ENCODE measurements at places on chromosomes 2 and 18. TPM values are rescaled to one million over a fixed set of nuclear protein-coding genes. Genes with fewer than 3 reads are reported as not detected.

RELCH gene
- 22.7 TPM for total RNA-seq

KCNF1 gene
- total RNA-seq, result not detected

ALKAL2 gene
- 52.9 TPM for total RNA-seq

ST8SIA3 gene
- not detected for total RNA-seq

OR6B2 gene
- total RNA-seq, result not detected

BCL11A gene
- total RNA-seq, result 10.7 TPM

RPRM gene
- total RNA-seq, result not detected

COL3A1 gene
- 8,171 TPM for total RNA-seq

NDUFV2 gene
- 98.8 TPM for total RNA-seq

FOXI3 gene
- total RNA-seq, result not detected

- H3K27ac ChIP-seq, result no peak overlapping the region
- H3K4me3 ChIP-seq, result no peak overlapping the region
- no peaks in the 10 kb centered on the region for H3K36me3 ChIP-seq
- DNase-seq, result no peak
- no peaks in the 10 kb centered on the region for H3K4me1 ChIP-seq
Observed at GRCh38 chr18:31478688-31479087, 19.3 kb upstream of the DSG2 start.

GRCh38 chr18:49691177-49691608 is 122.1 kb downstream of the ACAA2 start:
- no peaks in the 10 kb centered on the region for H3K27me3 ChIP-seq
- H3K27ac ChIP-seq, result peak overlapping the region; percentile 40
- peaks cover 14% of the 10 kb centered on the region for H3K4me1 ChIP-seq

- no peak overlapping the region for H3K4me3 ChIP-seq
- H3K27me3 ChIP-seq, result no peaks in the 10 kb centered on the region
- H3K27ac ChIP-seq, result no peak overlapping the region
- H3K36me3 ChIP-seq, result no peaks in the 10 kb centered on the region
- DNase-seq, result no peak
- H3K4me1 ChIP-seq, result no peaks in the 10 kb centered on the region
Observed at GRCh38 chr2:229350117-229350805, 79.2 kb upstream of the PID1 start.

- no peak overlapping the region for H3K4me3 ChIP-seq
- no peak overlapping the region for H3K27ac ChIP-seq
- no peak for DNase-seq
- no peaks in the 10 kb centered on the region for H3K4me1 ChIP-seq
- no peaks in the 10 kb centered on the region for H3K27me3 ChIP-seq
Observed at GRCh38 chr2:194567661-194568017, 1089.4 kb upstream of the SLC39A10 start.

DNA sequence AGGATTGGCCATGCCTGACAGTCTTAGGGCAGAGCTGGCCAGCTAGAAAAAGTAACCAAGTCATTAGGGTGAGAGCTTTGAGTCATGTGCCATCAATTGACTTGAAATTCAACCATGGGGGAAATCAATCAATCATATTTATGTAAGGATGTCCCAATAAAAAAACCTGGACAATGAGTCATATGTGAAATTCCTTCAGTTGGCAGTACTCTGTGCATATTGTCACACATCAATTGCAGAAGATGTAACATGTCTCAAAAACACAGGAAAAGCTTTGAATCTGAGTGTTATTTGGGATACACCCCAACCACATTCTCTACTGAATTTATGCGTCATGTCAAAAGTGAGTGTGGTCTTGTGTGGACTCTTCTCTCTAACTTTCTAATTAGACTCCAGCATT is 1004.1 kb upstream of the NRXN1 start:
- no peak overlapping the region for H3K27ac ChIP-seq
- peaks cover 2% of the 10 kb centered on the region for H3K27me3 ChIP-seq
- DNase-seq, result no peak
- H3K4me3 ChIP-seq, result no peak overlapping the region
- H3K4me1 ChIP-seq, result no peaks in the 10 kb centered on the region
- H3K36me3 ChIP-seq, result no peaks in the 10 kb centered on the region

DNA sequence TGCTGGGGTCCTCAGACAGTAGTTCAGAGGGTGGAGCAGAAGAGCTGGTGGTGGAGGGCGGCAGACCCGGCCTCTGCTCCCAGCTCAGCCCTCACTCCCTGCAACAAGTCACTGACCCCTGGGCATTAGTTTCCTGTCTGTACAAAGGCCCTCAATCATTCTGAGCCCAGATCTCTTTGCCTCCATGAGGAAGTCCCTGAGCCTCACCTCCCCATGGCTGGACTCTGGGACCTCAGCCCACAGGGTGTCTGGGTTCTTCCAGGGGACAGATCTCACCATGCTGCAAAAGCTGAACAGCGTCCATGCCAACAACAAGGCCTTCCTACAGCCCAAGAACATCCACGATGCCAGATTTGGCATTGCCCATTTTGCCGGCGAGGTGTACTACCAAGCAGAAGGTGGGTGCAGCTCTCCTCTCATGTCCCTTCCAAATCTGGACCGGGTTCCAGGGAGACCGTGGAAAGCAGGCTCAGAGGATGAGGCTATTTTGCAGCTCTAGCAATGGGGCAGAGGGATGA is 49.1 kb downstream of the MYO7B start:
- no peak overlapping the region for H3K4me3 ChIP-seq
- peaks cover 3% of the 10 kb centered on the region for H3K27me3 ChIP-seq
- no peak overlapping the region for H3K27ac ChIP-seq

DNA sequence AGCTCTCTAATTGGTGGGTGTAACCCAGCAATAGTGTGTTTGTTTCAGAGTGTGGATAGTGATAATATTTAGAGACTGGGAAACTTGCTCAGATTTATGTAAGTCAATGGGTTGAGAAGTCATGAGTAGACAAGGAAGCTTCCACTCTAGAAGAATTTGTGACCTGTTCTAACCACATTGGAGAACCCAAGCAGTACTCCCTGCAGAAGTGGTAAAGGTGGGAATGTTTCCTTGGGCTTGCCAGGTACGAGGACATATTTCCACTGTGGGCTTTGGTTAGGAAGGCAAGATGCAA is 350.4 kb downstream of the THSD7B start:
- no peaks in the 10 kb centered on the region for H3K36me3 ChIP-seq
- peak overlapping the region; percentile 90 for H3K27ac ChIP-seq
- H3K27me3 ChIP-seq, result no peaks in the 10 kb centered on the region
- peak overlapping the region; percentile 30 for H3K4me3 ChIP-seq
- no peak for DNase-seq

- no peaks in the 10 kb centered on the region for H3K27me3 ChIP-seq
- no peak for DNase-seq
- H3K4me3 ChIP-seq, result no peak overlapping the region
Observed at GRCh38 chr2:84160453-84160852, 298.6 kb downstream of the SUCLG1 start.

DNA sequence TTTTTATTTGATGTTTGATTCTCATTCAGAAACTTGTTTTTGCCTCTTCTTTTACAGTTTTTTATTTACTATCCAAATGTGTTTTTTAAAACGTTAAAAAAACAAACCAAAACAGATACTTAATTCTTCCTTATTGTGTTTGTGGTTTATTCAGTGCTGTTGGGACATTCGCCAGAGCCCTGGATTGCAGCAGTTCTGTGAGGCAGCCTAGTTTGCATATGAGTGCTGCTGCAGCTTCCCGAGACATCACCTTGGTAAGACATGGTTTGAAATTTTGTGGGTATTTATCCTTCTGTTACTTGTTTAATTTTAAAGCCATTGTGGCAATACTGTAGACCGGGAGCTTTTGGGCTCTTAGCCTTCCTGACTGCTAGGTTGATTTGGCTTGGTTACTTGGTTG is 91.2 kb downstream of the MTA3 start:
- H3K27ac ChIP-seq, result no peak overlapping the region
- H3K36me3 ChIP-seq, result peaks cover 13% of the 10 kb centered on the region
- DNase-seq, result no peak
- H3K4me1 ChIP-seq, result peaks cover 2% of the 10 kb centered on the region
- H3K27me3 ChIP-seq, result no peaks in the 10 kb centered on the region
- H3K4me3 ChIP-seq, result no peak overlapping the region

- DNase-seq, result no peak
- peak overlapping the region; percentile 25 for H3K27ac ChIP-seq
- no peaks in the 10 kb centered on the region for H3K36me3 ChIP-seq
- H3K4me3 ChIP-seq, result peak overlapping the region; percentile 20
- peaks cover 8% of the 10 kb centered on the region for H3K4me1 ChIP-seq
- no peaks in the 10 kb centered on the region for H3K27me3 ChIP-seq
Observed at GRCh38 chr2:42510191-42510590, 16.4 kb upstream of the KCNG3 start.

DNA sequence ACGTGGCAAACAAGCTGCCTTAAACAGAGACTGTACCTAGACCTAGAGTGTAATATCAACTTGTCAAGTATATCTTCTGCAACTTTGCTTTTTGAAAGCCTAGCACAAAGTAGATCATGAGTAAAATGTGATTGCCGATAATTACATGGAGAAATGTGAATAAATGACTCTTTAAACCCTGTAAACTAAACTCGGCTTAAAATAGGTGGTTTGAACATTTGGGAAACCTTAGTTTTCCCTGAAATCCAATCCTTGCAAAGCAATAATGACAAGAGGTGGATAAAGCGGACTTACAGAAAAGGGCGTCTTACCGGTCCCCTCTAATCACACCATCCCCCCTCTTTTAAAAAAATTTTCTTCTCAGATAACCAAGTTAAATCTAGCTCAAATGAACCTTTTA is 549 bp upstream of the PSMD14 start:
- H3K27ac ChIP-seq, result peak overlapping the region; percentile 96
- H3K4me3 ChIP-seq, result peak overlapping the region; percentile 88
- peaks cover under 1% of the 10 kb centered on the region for H3K27me3 ChIP-seq

DNA sequence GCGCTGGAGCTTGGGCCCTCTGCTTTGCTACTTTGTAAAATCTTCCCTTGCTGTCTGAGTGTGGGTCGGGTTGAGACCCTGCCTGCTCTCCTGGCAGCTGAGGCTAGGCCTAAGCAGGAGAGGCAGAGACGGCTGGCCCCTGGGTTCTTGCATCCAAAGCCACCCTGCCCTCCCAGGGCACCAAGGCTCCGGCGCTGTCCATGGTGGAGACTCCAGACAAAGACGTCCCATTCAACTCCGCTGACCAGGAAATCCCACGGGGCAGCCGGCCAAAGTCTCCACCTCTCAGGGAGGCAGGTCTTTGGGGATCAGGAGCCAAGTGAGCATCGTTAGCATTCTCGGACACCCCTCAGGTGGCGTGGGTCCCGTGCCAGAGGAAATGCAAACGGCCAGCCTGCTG is 2.6 kb upstream of the PRLH start:
- no peaks in the 10 kb centered on the region for H3K36me3 ChIP-seq
- H3K27me3 ChIP-seq, result peaks cover 13% of the 10 kb centered on the region
- H3K4me3 ChIP-seq, result no peak overlapping the region
- DNase-seq, result no peak
- H3K27ac ChIP-seq, result no peak overlapping the region

DNA sequence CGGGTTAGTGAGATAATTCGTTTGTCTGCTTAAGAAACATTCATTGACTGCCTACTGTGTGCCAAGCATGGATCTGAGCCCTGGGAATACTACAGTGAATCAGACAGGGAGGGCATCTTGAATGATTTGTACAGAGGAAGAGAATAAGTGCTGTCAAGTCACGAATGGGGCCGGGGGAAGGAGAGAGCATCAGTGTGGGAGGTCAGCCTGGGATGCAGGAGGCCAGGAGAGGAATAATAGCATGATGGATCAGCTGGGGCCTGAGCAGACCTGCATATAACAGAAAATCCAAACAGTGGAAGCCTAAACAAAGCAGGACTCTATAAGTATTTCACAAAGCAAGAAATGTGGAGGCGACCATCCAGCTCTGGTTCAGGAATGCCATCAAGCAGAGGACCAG is 55.4 kb upstream of the PAX8 start:
- no peak overlapping the region for H3K27ac ChIP-seq
- no peak for DNase-seq

DNA sequence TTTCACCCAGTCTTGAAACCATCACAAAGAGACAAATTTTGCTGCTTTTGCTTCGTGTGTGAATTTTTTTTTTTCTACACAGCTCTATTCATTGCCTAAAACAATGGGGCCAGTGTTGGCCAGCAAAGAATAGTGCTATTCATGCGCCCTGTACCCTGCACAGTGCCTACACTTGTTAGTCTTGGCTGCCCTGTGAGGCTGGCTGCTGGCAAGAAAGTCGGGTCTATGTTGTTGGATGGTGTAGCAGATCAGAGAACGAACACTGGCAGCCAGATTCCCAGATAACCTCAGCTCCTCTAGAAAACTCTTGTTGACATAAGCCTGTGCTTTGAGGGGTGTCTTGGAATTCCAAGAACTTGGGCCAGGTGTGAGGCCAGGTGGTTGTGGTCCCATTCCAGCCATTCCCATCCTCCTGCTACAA is 455.7 kb upstream of the TCF4 start:
- H3K4me3 ChIP-seq, result no peak overlapping the region
- peaks cover 6% of the 10 kb centered on the region for H3K36me3 ChIP-seq
- DNase-seq, result no peak
- H3K27me3 ChIP-seq, result no peaks in the 10 kb centered on the region
- H3K27ac ChIP-seq, result no peak overlapping the region

- H3K36me3 ChIP-seq, result peaks cover 28% of the 10 kb centered on the region
- no peak overlapping the region for H3K4me3 ChIP-seq
- H3K4me1 ChIP-seq, result peaks cover 12% of the 10 kb centered on the region
Observed at GRCh38 chr2:23838581-23838980, 88.3 kb downstream of the ATAD2B start.

DNA sequence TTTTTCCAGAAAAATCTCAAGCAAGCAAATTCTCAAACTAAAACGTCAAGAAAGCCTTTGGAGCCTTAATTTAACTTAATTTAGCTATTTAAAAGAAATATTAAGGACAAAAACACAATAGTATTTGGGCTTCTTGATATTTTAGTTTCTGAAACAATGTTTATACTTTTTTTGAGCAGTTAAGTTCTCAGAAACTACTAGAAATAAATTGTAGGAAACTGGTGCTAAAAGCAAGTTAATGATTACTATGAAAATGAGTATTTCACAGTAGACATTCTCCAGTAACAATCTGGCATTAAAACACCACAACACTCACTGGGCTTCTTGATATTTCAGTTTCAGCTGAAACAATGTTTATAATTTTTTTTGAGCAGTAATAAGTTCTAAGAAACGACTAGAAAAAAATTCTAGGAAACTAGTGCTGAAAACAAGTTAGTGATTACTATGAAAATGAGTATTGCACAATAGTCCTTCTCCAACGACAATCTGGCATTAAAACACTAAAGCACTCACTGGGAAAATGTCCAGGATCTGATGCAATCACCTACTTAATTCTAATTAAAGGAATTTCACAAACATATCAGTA is 45.1 kb downstream of the TRAK2 start:
- peaks cover 28% of the 10 kb centered on the region for H3K4me1 ChIP-seq
- H3K4me3 ChIP-seq, result no peak overlapping the region
- no peak for DNase-seq
- no peaks in the 10 kb centered on the region for H3K27me3 ChIP-seq
- H3K36me3 ChIP-seq, result peaks cover 3% of the 10 kb centered on the region
- H3K27ac ChIP-seq, result no peak overlapping the region

GRCh38 chr2:8538531-8538930 is 143.3 kb upstream of the ID2 start:
- no peaks in the 10 kb centered on the region for H3K27me3 ChIP-seq
- no peak for DNase-seq
- no peak overlapping the region for H3K4me3 ChIP-seq
- H3K27ac ChIP-seq, result no peak overlapping the region
- H3K4me1 ChIP-seq, result peaks cover 34% of the 10 kb centered on the region

- H3K27me3 ChIP-seq, result no peaks in the 10 kb centered on the region
- peaks cover 3% of the 10 kb centered on the region for H3K36me3 ChIP-seq
Observed at GRCh38 chr2:105744091-105744908, 412 bp upstream of the NCK2 start.
